ENCODE measurements at places on chromosomes 1 and 21.

GRCh38 chr1:18262726-18263125 lies 155.1 kb downstream of the IGSF21 start:
- DNase-seq = no peak

GRCh38 chr1:212722270-212722957 lies 22.8 kb upstream of the BATF3 start:
- no peak for DNase-seq

DNA sequence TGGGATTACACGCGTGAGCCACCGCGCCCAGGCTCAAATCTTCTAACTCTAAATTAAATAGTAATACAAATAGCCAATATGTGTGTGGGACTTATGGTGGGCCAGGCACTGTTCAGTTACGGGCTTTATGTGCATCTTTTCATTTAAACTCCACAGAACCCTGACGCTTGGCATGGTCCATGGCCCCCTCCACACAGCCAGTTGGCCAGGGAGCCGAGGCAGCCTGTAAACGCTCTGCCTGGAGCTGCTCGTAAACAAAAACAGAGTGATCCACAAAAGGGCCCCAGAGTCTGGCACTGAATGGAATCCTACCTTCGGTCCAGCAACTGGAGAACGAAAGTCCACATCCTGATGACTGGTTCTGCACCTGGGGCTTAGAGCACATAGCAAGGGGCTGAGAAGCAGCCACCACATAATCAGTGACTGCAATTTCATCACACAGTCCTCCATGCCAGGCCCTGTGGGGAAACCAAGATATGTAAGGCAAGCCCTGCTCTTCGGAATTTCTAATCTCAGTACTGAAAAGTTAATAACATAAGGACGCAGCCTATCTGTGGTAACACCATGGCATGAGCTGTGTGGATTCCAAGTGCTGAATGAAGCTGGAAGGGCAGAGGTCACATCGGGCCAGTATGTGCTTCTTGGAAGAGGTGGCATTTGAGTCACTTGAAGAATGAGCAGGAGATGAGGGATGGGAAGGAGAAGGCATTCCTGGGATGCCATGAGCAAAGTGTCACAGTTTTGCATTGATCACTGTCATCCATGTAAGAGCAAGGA lies 13.5 kb upstream of the ADAMTSL4 start:
- no peak for DNase-seq

- DNase-seq = peak; percentile 38
Measured at GRCh38 chr1:31413405-31414001, 490 bp downstream of the SERINC2 start.

DNA sequence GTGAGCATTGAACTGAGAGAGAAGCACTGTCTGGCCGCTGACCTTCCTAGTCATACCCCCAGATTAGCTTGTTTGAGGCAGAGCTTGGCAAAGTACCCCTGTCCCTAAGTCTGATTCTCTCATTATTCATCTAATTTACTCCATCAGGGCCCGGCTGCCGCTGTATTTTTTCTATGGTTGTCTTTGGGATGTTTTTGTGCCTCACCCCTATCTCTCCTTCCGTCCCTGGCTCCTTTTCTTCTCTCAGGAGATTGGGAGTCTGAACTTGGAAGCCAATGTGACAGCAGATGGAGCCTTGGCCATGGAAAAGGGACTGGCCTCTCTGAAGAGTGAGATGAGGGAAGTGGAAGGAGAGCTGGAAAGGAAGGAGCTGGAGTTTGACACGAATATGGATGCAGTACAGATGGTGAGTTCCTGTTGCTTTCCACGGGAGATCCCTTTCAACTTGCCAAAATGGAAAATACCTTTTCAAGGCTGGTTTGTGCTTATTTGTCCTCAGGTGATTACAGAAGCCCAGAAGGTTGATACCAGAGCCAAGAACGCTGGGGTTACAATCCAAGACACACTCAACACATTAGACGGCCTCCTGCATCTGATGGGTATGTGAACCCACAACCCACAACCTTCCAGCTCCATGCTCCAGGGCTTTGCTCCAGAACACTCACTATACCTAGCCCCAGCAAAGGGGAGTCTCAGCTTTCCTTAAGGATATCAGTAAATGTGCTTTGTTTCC lies 53.9 kb downstream of the LAMC2 start:
- DNase-seq = no peak

DNA sequence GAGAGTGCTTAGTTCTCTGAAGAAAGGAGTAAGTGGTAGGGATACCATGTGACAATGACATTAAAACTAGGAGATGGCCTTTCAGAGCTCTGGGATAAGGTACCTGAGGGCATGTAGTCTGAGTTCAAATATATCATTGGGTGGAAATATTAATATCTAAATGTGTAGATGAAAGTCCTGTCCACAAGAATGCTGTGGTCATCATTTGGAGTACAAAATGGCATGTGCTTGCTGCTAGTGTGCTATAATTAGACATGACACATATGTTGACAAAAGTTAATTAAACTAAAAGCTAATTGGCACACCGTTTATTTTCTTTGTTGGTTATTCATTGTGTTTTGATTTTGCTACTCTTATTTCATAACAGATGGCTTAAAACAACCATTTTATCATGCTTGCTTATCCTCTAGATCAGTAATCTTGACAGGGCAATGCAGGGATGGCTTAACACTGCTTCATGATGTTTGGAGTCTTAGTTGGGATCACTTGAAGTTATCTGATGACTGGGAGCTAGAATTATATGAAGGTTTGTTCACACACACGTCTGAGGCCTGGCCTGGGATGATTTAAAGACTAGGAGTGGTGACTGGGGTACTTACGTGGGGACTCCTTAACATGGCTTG lies 31.0 kb downstream of the CC2D1B start:
- no peak for DNase-seq

DNA sequence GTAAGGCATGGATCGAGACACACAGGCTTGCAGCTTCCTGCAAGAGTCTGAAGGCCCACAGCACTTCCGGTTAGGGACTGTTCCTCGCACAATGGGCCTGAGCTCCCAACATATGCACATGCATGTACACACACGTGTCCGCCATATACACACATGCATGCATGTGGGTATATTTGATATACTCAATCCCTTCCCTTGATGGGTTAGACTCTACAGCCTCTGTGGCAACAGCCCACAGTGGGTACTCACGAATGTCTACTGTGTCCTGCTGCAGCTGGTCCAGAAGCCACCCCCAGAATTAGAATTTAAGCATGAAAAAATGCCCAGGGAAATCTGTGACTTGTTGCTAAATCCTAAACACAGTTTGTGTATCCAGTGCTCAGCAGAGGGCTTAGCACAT lies 9.9 kb downstream of the F3 start:
- DNase-seq = no peak

GRCh38 chr1:3062616-3063378 lies 6.2 kb upstream of the PRDM16 start:
- no peak for DNase-seq

GRCh38 chr1:15171271-15171908 lies 17.8 kb downstream of the TMEM51 start:
- DNase-seq = no peak

GRCh38 chr1:176330782-176331181 lies 123.7 kb upstream of the COP1 start:
- no peak for DNase-seq

DNA sequence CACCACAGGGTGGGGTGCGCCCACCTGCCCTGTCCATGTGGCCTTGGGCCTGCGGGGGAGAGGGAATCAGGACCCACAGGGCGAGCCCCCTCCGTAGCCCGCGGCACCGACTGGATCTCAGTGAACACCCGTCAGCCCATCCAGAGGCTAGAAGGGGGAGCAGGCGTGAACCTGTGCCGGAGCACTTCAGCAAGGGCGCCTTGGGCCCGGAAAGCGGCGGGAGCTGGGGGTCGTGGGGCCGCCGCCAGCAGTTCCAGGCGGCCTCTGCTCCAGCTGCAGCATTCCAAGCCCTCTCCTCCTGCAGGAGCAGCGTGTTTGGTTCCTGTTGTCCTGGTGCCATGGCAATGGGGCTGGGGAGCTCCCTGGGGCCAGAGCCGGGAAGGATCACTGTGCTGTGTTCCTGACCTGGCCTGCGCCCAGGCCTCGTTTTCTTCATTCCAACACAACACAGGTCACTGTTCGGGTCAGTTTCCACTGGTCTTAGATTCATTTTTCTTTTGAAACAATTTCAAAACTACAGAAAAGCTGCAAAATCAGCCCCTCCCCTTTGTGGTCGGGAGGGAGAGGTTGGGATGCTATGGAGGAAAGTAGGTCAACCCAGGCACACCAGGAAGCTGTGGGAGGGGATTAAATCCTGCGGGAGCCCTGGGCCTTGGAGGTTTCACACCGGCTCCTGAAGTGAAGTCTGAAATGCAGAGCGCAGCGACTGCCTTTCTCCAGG lies 18.8 kb downstream of the SLX9 start:
- DNase-seq = no peak

Data from NCI-H2029 treated with DMSO at 0.1 percent for 48 hours (cell line).